AG04449 (cell line): ENCODE measurements at places on chromosomes 6 and 20.

DNA sequence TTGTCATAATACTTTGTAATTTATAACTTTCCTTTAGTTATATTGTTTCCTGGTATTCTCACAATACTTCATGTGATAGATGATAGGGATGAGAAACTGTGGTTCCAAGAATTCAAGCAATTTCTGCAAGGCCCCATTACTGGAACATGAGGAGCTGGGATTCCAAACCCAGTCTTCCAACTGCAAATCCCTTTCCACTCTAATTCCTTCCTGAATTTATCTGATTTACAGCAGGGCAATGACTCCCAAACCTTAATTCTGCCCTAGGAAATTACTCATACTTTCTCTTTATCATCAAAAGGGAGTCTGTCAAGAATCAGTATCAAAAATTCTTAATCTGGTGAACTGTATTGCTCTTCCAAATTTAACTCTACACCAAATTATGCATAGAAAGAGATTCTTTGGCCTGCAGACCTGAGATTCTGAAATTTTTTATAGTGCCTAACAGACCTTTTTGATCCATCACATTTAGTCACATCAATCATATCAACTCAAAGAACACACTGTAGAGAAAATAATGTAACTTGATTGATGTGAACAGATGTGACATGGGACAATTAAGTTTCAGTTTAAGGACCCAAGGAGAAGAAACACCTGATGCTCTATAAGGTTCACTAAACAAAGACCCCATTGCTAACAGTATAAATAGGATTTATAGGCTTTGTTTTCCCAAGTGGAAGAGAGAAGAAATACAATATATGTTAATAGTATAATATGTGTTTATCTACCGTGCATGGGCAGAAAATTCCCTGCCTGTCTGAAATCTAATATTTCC, 41.5 kb upstream of the GJA1 start:
- DNase-seq: no peak

- DNase-seq: no peak
Measured at GRCh38 chr6:47804821-47805220, 23.0 kb downstream of the OPN5 start.

GRCh38 chr6:137820425-137820824, 46.6 kb upstream of the TNFAIP3 start:
- no peak for DNase-seq

DNA sequence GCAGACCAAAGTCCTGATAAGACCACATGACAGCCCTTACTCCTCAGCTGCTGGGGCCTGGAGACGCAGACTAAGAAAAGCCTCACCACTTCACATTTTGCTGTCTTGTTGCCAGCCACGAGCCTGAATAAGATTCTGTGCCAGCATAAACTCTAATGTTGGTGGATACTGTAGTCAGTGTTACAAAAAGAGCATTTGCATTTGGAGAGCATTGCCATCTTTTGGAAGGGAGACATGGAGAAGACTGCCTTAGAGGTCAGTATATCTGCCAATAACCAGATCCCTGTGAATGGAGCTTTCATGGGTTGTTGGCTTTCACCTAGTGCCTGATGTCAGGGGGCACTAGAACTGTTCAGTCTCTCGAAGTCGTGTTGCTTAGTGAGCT, 315.2 kb downstream of the ZFAND3 start:
- DNase-seq: no peak

GRCh38 chr6:112690497-112691202, 343.5 kb downstream of the RFPL4B start:
- no peak for DNase-seq

DNA sequence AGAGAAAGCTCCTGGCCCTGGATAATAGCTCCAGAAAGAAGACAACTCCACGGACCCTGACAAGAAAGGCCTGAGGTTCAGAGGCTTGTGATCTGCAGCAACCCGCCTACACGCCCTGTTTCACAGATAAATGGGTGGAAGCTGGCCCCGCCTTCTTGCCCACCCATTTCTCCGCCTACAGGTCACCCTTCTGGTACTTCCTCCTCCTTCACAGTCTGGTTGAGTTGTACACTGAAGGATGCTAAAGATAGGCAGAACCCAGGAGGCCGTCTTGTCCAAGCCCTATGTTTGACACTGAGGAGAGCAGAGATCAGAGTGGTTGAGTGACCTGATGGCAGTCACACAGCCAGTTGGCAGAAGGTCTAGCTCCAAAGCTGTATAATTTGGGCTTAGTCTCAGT, 34.2 kb upstream of the MDGA1 start:
- no peak for DNase-seq

DNA sequence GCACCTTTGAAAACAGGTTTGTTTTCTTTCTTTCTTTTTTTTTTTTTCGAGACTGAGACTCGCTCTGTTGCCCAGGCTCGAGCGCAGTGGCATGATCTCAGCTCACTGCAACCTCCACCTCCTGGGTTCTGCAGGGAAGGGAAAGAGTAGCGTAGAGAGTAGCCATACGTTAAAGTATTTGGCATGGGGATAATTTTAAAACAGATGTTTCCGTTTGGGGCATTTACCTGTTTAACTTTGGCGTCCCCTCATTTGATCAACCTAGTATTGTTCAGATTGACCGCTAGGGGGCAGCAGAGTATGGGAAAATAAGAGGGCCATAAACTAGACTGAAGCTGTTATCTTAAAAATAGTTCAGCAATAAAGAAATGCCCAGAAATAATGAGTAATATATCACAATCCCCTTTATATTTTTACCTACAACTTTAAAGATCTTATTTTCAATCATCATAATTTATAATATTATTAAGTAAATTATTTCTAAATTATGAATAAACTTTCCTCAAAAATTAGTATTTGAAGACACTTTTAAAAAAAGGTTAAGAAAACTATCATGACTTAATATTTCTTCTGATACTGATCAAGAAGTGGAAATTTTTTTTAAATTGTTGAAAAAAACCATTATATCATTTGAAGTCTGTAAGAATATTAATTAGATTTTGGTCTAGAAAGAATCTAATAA, 7.6 kb upstream of the TAAR9 start:
- DNase-seq: no peak

DNA sequence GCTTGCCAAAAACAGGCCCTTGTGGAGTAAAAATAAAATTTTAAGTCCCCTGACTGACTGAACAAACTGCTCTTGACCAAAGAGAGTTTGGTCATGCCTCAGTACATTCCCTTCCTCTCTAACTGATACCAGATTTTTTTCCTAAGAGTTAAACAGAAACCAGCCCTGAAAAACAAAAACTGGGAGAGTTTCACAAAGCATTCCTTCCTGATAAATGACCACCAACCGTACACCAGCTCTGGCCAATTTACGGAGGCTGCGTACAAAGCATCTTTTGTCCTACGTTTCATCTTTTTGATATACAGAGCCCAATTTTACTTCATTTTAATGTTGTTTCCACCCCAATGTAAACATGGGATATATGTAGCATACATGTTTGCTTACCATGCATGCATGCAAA, 477.4 kb upstream of the HTR1E start:
- DNase-seq: no peak

- no peak for DNase-seq
Measured at GRCh38 chr6:148307405-148307804, 35.2 kb upstream of the SASH1 start.

DNA sequence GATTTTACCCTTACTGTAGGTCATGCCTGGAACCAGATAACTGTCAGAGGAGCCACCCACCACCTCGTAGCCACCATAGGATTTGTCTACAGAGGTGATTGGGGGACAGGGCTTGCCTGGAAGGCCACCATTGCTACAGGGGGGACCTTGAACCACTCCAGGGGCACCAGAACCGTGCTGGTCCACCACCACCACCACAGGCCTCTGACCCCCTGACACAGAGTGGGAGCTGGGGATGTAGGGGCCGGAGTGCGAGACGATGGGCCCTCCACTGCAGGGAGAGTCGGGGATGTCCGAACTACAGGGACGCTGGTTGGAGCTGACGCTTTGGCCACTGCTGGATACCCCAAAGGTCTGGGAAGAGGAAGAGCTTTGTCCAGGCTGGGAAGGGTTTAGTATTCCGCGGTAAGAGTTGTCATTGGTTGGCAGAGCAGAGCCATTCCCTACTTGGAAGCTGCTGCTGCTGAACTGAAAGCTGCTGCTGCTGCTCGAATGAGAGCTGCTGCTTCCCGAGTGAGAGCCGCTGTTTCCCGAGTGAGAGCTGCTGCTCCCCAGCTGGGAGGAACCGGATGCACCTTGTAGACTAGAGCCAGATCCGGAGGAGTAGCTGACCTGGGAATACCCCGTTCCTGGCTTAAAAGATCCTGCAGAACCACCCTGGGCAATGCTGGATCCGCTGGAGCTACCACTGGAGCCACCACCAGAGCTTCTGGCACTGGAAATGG, 2.2 kb downstream of the PSORS1C1 start:
- no peak for DNase-seq

GRCh38 chr6:16850681-16851026, 89.4 kb upstream of the ATXN1 start:
- DNase-seq: no peak

DNA sequence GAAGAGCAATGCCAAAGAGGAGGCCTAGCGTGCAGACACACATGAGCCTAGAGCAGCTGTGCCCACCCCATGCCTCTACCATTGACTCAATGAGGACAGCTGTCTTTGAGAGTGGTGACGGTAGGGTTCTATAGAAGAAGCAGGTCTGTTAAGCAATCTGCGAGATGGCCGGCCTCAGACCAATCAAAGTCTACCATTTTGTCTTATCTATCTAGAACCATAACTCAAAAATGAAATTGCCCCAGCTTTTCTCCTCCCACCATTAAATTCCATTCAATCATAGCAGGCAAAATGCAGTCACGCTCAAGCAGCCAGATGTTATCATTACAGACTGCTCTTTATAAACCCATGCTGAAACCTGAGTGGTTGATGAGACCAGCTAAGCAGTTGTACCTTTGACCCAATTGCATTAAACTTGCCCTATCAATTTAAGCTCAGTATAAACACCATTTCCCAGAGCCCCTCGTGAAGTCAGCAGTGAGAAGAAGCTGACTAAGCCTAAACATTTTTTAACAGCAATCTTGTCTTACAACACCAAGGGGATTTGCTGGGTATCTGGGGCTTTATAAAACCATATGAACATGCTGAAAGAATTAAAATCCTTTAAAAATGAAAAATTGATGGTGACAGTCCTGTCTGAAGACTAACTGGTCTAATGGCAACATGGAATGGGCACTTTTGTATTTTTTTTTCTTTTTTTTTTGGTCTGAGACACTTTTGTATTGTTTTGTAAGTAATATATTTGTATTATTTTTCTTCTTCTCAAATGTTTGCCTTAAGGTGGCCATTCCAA, 57.5 kb downstream of the FOXC1 start:
- DNase-seq: peak; percentile 68

- DNase-seq: no peak
Measured at GRCh38 chr6:160429620-160429895, 81.4 kb downstream of the SLC22A3 start.

- DNase-seq: no peak
Measured at GRCh38 chr6:140620496-140620895, 1246.0 kb upstream of the CITED2 start.

GRCh38 chr6:168131464-168132415, 52.7 kb upstream of the FRMD1 start:
- no peak for DNase-seq

GRCh38 chr6:17475606-17476244, 82.3 kb downstream of the CAP2 start:
- DNase-seq: no peak

GRCh38 chr6:133092771-133093170, 148.4 kb upstream of the EYA4 start:
- DNase-seq: no peak

DNA sequence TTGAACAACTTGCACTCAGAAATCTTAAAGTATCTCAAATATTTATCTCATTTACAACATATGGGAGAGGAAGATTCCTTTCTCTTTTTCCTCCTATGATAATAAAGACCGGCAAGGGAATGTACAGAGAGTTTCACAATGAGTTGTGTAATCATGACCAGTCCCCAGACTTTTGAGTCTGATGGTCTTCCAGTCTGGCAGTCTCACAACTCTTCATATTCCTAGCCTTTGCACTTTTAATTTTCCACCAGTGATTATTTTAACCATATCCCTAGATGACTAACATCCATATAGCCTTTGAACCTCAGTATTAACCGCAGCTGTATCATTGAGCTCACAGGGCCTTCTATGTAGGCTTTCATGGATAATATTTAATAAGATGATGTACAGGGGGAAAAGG, 278.5 kb downstream of the KHDC1L start:
- no peak for DNase-seq

GRCh38 chr6:24504649-24505586, 10.1 kb downstream of the ALDH5A1 start:
- DNase-seq: no peak

DNA sequence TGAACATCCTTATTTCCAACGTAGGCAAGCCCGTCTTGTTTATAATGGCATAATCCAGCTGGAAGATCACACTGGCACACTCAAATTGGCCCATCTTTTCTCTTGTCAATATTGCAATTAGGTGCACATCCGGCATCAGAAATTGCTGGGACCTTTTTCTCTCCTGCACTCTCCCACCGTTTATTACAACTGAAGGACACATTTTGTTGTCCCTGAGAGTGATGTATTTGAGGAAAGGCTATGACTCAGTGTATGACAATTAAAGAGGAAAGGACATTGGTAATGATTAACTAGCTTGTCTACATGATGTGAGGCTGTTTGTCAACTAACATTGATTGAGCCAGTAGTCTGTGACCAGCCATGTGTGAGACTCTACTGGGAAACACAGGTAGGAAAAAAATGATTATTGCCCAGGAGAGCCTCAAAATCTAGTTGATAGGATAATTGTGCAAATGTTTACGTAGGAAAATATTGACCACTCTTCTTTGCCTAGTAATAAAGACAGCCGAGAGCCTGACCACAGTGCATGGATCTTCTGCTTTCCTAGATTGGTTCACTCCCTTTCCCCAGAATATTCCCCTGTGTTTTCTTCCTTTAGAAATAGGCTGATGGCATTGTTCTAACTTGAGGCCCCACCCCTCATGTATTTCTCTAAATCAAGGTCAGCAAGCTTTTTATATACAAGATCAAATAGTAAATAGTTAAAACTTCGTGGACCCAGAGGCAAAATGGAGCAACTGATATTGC, 230.0 kb upstream of the BTBD3 start:
- no peak for DNase-seq

GRCh38 chr6:21741221-21742109, 147.9 kb downstream of the SOX4 start:
- no peak for DNase-seq

GRCh38 chr6:166987930-166988329, 11.3 kb upstream of the CEP43 start:
- DNase-seq: no peak

DNA sequence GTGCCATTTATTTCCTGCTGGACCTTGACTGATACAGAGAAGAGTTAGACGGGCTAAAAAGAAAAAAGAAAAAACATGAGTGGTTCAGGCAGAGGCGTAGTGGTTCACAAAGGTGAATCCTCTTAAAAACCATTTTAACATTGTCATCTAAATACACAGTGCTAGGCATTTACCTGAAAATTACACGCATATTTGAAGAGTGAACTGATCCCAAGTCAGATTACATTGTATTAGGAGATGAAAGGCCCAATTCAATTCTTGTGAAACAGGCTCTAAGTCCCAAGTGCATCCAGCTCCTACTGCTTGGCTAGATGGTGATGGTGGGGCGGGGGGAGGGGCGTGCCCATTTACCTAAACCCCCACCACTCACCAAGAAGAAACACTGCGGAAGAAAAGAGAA, 46.7 kb upstream of the ATXN1 start:
- no peak for DNase-seq
